SK-N-SH (cell line): ENCODE measurements at places on chromosomes 16 and 17.

GRCh38 chr17:27346228-27346899 is 52.5 kb downstream of the WSB1 start:
- DNase-seq = no peak

GRCh38 chr17:66698270-66698669 is 136.6 kb upstream of the CACNG5 start:
- DNase-seq = no peak

DNA sequence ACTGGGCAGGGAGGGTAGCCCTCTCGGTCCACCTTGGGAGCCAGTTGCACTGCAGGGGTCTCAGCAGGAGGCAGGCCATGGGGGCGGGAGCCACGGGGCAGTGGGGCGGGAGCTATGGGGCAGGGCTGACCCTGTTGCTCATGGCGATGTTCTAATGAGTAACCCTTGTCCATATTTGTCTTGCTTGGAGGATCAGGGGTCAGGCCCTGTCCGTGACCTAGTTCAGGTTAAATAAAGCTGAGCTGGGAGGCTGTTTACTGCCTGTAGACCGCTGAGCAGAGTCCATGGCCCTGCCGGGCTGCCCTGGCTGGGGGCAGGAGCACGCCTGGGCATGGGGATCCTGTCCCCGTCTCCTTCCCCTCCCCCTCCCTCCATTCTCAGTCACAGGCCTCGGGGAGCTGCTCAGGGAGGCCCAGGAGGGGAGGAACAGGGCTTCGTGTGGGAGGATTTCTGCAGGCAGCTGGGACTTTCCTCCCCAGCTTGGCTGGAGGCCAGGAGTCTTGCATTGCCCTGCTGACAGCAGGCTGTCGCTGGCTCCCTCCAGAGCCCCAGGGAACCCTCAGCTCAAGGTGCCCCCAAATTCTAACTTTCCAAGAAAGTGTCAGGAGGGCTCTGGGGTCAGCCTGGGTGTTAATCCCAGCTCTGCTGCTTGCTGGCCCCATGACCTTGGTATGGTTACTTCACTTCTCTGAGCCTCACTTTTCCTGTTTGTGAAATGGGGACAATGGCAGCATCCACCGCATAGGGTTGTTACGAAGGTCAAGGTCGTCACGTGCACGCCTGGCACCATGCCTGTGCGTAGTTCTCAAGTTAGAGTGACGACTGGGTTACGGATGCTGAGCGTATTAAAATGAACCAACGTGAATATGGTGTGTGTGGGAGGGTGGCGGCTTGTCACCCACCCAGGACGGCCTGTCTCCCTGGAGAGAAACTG is 6.1 kb upstream of the SERPINF2 start:
- peak; percentile 43 for DNase-seq

DNA sequence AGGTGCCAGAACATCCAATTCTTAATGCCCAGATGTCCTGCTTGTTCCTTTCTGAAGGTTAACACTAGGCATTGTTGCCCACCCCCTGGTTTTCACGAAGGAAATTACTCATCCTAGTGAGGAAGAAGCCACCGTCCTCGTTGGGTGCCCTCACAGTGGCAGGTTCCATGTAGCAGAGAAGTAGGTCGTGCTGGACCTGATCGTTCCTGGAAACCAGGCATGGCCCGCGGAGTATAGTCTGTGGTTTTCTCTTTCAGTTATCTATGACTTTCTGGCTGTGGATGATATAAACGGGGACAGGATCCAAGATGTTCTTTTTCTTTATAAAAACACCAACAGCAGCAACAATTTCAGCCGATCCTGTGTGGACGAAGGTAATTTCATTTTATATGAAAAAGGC is 16.5 kb downstream of the RGS11 start:
- DNase-seq = no peak

GRCh38 chr16:47574091-47575054 is 113.2 kb downstream of the PHKB start:
- no peak for DNase-seq
